ENCODE measurements at places on chromosomes 13 and 19.
A peak's percentile ranks its signal among the peaks of the same experiment; 100 is the strongest.

DNA sequence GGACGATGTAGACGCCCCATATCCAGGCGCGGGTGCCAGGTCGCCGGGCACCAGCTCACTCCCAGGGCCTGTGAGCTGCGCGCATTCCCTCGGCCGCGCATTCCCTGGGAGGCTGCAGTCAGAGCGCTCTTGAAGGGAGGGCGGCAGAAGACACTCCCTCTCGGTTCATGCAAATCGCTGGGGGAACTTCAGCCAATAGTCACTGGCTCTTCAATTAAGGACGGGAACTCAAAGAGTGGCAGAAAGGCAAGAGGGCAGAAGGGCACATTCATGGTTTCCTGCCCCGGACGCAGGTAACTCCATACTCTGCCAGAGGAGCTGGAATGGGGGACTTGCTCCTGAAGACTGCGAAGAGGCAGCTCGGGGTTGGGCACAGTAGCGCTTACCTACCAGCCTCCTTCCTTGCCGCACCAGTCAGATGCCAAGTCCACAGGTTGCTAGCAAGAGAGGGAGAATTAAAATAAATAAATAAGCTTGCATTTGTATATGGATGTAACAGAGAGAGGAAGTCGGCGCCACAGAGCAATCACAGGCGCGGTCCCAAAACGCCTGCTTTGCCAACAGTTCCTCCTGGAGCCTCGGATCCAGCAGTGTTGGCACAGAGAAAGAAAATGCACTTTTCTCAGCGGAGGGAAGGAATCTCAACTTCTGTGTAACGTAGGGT is 459 bp downstream of the PCDH20 start:
- DNase-seq = peak; percentile 48
- H3K4me3 ChIP-seq = peak overlapping the region; percentile 1
- no peaks in the 10 kb centered on the region for H3K27me3 ChIP-seq
- no peak overlapping the region for H3K27ac ChIP-seq
- H3K4me1 ChIP-seq = no peaks in the 10 kb centered on the region

- no peaks in the 10 kb centered on the region for H3K36me3 ChIP-seq
- H3K4me1 ChIP-seq = no peaks in the 10 kb centered on the region
- H3K27me3 ChIP-seq = no peaks in the 10 kb centered on the region
- no peak overlapping the region for H3K4me3 ChIP-seq
- DNase-seq = no peak
Measured at GRCh38 chr13:56907766-56908165, 233.0 kb upstream of the PRR20A start.

GRCh38 chr13:46621792-46622629 is 69.0 kb downstream of the LRCH1 start:
- H3K4me1 ChIP-seq = peaks cover 7% of the 10 kb centered on the region
- DNase-seq = no peak
- H3K27ac ChIP-seq = no peak overlapping the region
- H3K4me3 ChIP-seq = no peak overlapping the region

- H3K27me3 ChIP-seq = no peaks in the 10 kb centered on the region
- no peak overlapping the region for H3K4me3 ChIP-seq
- no peak for DNase-seq
- no peaks in the 10 kb centered on the region for H3K36me3 ChIP-seq
Measured at GRCh38 chr13:110227864-110228643, 78.9 kb downstream of the COL4A1 start.

DNA sequence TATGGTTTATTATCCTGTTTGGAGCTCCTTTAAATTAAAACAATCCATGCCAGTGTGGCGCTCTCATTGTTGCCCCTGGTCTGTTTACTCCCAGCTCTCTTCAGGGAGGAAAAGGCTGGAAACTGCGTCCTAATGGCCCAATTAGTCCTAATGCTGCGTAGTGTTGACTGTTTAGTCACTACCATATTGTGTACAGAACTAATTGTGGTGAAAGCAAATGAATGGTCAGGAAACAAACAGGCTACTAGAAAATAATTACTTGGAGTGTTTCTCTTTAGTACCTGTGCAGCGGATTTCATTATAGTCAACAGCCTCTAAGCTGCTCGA is 54.5 kb upstream of the MTIF3 start:
- H3K27ac ChIP-seq = no peak overlapping the region
- H3K27me3 ChIP-seq = peaks cover 2% of the 10 kb centered on the region

- H3K4me1 ChIP-seq = no peaks in the 10 kb centered on the region
- H3K4me3 ChIP-seq = no peak overlapping the region
- H3K27ac ChIP-seq = no peak overlapping the region
- no peaks in the 10 kb centered on the region for H3K36me3 ChIP-seq
- DNase-seq = no peak
Measured at GRCh38 chr19:31459430-31459829, 110.2 kb upstream of the TSHZ3 start.

DNA sequence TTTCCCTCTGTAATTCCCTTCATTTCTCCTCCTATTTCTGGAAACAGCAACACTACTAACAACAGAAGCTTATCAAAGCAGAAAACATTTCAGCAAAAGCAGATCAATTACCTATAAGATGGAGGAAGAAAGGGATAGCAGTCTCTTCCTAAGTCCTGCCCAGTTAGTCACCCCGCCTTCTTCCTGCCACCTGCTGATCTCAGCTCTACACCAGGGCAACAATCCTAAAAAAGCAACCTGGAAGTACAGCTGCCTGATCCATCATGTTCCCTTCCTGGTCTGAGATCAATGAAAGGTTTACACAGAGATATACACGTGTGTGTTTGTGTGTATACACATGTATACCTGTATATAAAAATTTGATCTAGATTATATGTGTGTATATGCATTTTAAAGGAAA is 59.4 kb downstream of the TSC22D1 start:
- no peaks in the 10 kb centered on the region for H3K27me3 ChIP-seq
- H3K4me3 ChIP-seq = no peak overlapping the region
- no peaks in the 10 kb centered on the region for H3K36me3 ChIP-seq
- DNase-seq = no peak

All from prostate gland (tissue), 2 donors.